NCI-H1092 (cell line): ENCODE measurements at places on chromosomes 2 and 18.

DNA sequence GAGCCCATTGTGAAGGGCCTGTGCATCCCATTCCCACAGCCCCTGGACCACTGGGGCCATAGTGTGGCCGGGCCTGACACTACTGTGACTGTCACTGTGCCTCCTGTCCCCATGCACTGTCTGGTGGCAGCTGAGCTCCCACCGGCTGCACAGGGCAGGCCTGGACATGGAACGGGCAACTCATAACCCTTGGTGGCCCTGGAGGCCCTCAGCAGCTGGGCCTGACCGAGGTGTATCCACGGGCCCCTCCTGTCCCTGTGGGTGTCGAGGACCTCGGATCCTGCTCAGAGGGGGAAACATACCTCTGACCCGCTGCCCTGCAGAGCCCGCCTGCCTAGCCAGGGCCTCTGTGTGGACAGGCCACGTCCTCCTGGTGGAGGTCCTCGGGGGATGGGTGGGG, 7.8 kb upstream of the GAL3ST2 start:
- no peak for DNase-seq

GRCh38 chr18:34126121-34126520, 98.6 kb downstream of the NOL4 start:
- DNase-seq = no peak

- no peak for DNase-seq
Measured at GRCh38 chr2:110677080-110677479, 783 bp downstream of the BUB1 start.

GRCh38 chr2:112474844-112475486, 7.0 kb upstream of the TTL start:
- DNase-seq = no peak

- DNase-seq = no peak
Measured at GRCh38 chr2:134771313-134771801, 52.6 kb upstream of the TMEM163 start.

DNA sequence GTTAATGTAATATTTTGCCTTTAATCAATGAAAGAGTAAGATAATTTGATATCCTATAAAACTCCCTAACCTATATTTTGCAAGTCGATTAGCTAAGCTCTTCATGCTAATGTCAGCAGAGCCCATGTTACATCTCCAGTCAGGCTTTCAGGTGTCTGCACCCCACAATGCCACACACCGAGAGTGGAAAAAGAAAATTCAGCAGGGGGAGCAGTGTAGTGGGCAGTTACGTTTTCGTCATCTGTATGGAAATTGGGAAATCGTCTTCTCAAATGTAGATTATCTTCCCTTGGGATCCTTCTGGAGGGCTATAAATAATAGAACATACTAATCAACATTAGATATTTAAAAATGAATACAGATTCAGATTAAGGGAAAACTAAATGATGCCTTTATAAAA, 66.3 kb downstream of the BCL11A start:
- no peak for DNase-seq

GRCh38 chr2:109613081-109613921, 465 bp downstream of the SEPTIN10 start:
- DNase-seq = no peak

- no peak for DNase-seq
Measured at GRCh38 chr2:47336259-47337238, 66.4 kb upstream of the MSH2 start.

DNA sequence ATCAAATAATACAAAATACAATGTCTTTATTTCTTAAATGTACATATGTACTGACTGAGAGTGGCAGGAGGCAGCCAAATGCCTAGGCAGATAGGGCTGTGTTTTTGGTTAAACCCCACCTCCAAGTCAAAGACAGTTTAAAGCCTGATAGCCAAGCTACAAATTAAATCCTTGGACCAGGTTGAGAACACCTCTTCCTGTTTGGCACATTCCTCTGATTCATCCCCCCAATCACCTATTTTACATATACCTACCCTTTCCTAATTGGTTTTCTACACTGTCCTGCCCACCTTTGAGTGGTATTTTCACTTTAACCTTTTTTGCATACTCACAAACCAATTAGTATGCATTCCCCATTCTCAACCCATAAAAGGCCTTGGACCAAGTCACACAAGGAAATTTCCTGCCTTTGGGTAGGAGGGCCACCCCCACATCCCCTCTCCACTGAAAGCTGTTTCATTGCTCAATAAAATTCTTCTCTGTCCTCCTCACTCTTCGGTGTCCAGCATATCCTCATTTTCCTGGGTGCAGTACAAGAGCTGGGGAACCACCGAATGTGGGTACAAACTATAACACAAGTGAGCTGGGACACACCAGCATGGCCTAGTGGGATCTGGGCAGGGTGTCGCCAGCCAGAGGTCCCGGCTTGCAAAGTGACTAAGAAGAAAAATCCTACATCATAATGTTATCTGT, 149.1 kb downstream of the UBE2E3 start:
- no peak for DNase-seq

DNA sequence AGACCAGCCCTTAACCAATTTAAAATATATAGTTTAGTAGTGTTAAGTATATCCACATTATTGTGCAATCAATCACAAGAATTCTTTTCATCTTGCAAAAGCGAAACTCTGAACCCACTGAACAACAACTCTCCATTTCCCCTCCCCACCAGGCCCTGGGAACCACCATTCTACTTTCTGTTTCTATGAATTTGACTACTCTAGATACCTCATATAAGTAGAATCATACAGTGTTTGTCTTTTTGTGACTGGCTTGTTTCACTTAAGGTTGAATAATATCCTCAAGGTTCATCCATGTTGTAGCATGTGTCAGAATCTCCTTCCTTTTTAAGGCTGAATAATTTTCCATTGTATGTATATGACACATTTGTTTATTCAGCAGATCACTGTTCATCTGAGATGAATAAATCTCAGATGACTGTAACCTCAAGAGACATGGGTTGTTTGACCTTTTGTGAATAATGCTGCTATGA, 8.1 kb upstream of the SOS1 start:
- no peak for DNase-seq

- no peak for DNase-seq
Measured at GRCh38 chr2:176614930-176615329, 345.7 kb downstream of the MTX2 start.

DNA sequence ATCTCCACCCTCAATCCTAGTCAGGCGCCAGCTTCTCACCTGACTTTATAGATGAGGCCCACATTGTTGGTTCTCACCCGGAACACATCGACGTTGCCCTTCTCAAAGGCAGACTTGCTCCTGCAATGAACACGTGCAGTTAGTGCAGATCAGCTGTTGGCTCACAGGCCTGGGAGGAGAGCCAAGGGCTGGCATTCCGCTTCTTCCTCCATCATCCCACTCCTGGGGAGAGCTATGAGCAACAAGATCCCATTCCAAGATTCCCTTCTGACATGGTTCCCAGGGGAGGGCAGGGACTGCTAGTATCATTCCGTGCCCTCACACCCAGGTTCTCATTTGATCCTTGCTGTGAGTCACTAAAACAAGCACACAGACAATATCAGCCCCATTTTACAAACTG, 15.1 kb downstream of the LOXHD1 start:
- DNase-seq = no peak

DNA sequence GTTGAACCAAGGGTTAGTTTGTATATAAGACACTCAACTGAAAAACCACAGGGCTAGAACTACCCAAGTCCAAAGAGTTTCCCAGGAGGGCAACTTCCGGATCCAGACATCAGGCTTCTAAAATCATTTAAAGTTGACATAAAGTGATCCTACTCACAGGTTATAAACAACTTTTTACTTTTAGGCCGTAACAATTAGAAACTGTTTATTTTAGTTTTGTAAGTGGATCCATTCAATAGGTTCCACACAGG, 454.6 kb downstream of the MEIS1 start:
- no peak for DNase-seq

- no peak for DNase-seq
Measured at GRCh38 chr2:194556629-194557028, 1100.4 kb upstream of the SLC39A10 start.

DNA sequence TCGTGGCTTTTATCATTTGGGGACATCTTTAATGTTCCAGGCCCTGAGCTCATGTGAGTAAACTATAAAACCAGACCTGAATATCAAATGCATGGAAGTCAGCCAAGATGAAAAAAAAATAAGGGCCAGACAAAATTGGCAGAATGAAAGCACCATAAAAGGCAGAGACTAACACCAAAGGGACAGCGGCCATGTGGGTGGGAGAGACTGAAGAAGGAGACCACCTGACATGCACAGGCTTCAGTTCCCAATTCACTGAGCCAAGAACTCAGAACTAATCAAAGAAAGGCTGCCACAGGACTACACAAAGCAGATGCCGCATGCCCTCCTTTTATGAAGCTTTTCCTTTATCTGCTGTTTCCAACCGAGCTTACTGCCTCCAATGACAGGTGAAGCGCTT, 267.1 kb downstream of the RAD51AP2 start:
- DNase-seq = no peak

DNA sequence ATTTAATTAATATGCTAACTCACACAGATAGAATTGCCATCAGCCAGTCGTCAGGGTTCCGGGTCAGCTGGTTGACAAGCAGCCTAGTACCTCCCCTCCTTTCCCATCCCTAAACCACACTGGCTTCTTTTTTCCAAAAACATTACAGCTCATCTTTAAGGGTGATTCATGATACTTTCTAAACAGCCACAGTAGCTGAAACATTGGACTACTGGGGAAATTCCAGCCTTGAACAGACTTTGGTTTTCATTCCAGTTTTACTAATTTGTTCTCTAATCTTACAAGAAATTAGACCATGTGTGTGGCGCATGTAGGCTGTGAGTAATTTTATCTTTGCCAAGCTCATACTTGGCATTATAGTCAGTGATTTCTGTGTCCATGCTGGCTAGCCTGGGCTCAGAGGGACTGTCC, 110.8 kb downstream of the FMNL2 start:
- DNase-seq = no peak

- DNase-seq = no peak
Measured at GRCh38 chr2:158967114-158967730, 1.2 kb upstream of the TANC1 start.

- DNase-seq = no peak
Measured at GRCh38 chr2:100211521-100211920, 69.1 kb upstream of the AFF3 start.

- DNase-seq = no peak
Measured at GRCh38 chr2:66569974-66570373, 135.0 kb downstream of the MEIS1 start.

DNA sequence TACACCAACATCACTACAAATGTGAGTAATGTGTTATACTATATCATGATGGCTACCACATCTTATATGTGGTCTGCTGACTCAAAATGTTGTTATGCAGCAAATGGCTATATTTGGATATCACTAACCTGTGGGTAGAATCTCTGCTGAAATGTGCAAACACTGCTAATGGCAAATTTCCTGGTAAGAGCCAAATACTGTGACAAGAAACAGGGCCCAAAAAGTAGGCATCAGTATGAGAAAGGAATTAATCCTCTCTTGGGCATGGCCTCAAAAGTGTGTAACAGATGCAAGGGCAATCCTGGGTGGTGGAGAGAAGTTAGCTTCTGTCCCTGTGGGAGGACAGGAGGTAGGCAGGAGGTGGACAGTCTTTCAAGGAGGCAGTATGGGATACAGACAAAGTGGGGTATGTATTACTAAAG, 13.3 kb downstream of the ATF2 start:
- no peak for DNase-seq

DNA sequence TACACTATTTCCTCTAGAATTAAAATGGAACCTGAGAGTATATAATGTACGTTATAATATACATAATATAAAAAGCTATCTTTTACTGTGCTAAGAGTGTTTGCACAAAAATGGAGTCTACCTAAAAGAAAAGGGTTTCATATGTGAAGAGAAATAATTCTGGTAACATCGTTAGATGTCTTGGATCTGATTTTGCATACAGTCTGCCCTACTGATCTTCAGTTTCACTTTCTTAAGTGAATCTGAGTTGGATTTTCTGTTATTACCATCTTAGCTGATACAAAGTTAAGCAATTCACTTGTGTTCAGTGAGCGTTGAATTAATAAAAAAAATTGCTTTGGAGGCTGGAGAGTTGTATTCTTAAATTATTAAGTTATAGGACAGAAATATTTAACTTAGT, 502.1 kb upstream of the TMEFF2 start:
- DNase-seq = no peak

DNA sequence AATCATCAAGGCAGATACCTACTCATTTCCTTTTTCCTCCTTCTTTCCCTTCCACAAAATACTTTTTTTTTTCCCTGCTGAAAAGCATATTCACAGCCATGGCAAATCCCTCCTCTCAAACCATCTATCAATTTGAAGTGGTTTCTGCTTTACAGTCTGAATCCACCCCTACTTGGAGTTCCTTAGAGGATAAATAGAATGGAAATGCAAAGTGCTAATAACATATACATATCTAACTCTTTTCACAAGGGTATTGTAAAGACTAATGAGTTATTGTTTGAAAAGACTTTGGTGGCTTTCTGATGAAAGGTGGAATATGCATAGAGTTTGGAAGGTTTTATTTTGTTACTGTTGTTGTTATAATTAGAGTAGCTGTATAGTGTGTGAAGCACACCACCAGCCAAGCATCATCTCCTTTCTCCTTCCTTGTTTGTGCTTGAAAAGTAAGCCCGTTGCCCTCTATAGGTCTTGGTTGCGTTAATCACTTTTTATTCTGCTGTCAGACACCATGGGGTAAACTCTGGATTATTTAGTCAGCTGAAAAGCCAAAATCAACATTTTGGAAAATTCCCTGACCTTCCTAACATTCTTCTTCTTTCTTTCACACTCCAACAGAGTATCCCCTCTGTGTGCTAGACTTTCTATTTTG, 2126.9 kb upstream of the CELF4 start:
- no peak for DNase-seq

DNA sequence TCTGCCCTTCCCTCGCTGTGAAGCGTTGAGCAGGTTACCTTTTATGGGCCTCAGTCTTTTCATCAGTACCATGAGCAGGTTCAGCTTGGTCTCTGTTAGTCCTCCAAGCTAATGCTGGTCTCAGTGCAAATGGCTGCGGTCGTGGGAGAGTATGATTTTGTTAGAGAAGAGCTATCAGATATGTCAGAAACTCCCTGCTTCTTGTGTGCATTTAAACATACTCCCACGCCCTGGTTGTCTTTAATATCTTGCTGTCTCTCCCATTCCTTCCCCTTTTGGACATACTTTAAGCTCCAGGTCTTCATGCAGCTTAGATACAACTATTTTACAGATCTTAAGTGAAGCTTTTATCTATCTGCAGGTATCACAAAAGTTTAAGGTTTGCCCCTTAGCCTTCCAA, 62.9 kb downstream of the EFR3B start:
- DNase-seq = no peak

DNA sequence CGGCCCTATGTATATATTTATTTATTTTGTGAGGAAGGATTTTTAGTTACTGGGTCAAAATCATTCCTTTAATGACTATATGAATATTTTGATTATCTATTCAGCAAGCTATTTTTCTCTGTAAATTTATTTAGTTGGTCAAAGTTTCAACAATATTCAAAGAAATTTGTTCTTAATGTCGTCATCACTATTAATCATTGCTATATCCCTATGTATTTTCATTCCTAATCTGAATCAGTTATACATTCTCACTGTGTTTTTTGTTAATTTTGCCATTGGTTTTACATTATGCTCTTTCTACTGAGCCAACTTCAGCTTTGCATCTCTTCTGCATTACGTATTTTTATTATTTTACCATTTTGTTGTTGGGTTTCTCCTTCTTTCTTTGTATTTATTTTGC, 105.7 kb downstream of the CCDC178 start:
- DNase-seq = no peak

- no peak for DNase-seq
Measured at GRCh38 chr2:2667690-2668089, 336.6 kb upstream of the MYT1L start.
